Activated naive CD8-positive, alpha-beta T cell treated with anti-CD3 and anti-CD28 coated beads, Interleukin-2, amount 10 ng/mL, durations not matched to agents 7 days and 5 days (primary cell): ENCODE measurements at places on chromosomes 1 and 21.

- no peak for DNase-seq
- no peak overlapping the region for H3K4me3 ChIP-seq
- peaks cover 3% of the 10 kb centered on the region for H3K36me3 ChIP-seq
Measured at GRCh38 chr1:239717097-239717917, 330.9 kb downstream of the CHRM3 start.

GRCh38 chr1:155022927-155023236, 10.7 kb downstream of the DCST2 start:
- peaks cover 6% of the 10 kb centered on the region for H3K4me1 ChIP-seq
- no peak overlapping the region for H3K4me3 ChIP-seq
- DNase-seq = no peak
- H3K27ac ChIP-seq = no peak overlapping the region
- peaks cover 4% of the 10 kb centered on the region for H3K36me3 ChIP-seq

DNA sequence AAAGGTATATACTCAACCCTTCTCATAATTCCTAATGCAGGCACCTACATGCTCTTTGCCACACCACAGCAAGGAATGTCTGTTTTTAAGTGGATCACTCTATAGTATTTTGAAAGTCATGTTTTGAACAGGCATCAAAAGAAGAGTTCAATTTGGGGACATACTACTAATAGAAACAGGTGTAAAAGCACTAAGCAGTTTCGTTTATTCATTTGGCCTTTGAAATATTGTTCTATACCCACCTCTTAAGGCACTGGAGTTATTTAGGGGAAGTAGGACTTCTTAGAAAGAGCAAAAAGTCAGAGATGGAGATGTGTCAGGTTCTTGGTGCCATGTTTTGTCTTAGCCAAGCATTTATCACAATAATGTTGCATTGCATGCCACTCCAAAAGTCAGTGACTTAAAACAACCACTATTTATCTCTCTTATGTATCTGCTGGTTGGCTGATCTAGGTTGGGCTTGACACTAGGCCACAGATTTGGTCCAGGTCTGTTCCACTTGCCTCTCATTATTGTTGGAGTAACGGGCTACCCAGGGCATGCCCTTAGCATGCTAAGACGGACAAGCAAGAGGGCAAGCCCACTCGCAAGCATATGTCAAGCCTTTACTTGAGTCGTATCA, 107.5 kb downstream of the RGL1 start:
- H3K4me3 ChIP-seq = no peak overlapping the region
- H3K4me1 ChIP-seq = peaks cover 13% of the 10 kb centered on the region
- peaks cover 6% of the 10 kb centered on the region for H3K36me3 ChIP-seq
- H3K27me3 ChIP-seq = no peaks in the 10 kb centered on the region
- H3K27ac ChIP-seq = no peak overlapping the region

DNA sequence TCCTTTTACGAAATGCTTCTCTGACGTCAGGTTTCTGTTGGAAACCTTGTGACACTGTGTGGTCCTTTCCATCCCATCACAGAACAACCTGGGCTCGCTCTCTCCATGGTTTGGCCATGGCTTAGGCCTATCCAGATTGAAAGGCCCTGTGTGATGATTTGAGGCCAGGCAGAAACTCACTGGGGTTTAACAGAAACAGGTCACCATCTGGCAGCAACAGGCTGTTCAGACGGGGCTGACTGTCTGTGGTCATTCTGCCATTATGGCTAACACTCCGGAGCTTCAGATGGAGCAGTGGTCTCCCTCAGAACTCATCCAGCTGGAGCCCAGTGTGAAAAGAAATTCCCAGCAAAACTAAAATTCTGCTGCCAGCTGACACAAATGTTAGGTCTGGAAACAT, 9.3 kb downstream of the PLEKHM2 start:
- H3K36me3 ChIP-seq = peaks cover 16% of the 10 kb centered on the region
- no peak overlapping the region for H3K27ac ChIP-seq
- H3K4me1 ChIP-seq = peaks cover 20% of the 10 kb centered on the region

DNA sequence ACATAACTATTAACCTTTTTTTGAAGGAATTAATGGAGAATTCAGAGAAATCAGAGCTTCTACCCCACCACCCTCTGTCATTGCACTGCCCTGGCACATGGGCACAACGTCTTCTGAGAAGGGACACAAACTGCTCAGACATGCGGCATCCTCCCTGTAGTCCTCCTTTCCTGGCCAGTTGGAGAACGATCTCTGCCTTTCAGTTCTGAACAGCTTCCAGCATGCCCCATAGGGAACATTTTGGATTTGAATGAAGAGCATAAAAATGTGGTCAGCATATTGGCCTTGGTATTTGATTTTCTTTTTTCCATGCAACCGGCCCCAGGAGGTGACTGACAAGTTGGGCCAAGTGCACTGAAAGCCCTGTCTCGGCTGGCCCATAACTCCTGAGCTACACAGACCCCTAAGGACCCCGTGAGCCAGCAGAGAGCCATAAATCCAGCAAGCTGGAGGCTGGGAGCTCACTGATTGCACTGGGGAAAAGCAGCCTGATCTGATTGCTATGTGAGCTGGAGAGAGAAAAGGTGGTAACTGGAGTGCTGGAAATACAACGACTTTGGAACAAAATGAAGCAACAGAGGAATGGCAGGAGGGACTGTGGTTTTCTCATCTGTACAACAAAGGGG, 10.9 kb upstream of the BLACAT1 start:
- no peaks in the 10 kb centered on the region for H3K36me3 ChIP-seq
- no peak overlapping the region for H3K27ac ChIP-seq
- no peak for DNase-seq
- H3K27me3 ChIP-seq = peaks cover 21% of the 10 kb centered on the region
- no peaks in the 10 kb centered on the region for H3K4me1 ChIP-seq

DNA sequence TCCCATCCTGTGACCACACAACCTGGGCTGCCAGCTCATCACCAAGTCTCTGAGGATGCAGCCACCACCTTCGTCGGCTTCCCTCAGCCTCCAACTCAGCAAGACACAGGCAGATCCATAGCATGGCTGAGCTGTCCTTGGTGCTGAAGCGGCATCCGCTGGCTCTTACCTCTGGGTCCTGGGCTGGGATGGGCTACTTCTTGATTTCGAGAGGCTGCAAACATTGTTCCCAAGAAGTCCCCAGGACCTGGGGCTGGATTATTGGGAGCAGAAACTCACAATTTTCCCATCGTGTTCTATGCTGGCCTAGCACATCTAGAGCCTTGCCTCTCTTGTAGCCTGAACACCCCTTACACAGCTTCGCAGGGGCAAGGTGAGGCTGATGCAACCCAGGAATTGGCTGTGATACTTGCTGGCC, 24.9 kb upstream of the C1QA start:
- H3K36me3 ChIP-seq = no peaks in the 10 kb centered on the region
- H3K27ac ChIP-seq = no peak overlapping the region
- H3K4me3 ChIP-seq = no peak overlapping the region
- peak; percentile 54 for DNase-seq

DNA sequence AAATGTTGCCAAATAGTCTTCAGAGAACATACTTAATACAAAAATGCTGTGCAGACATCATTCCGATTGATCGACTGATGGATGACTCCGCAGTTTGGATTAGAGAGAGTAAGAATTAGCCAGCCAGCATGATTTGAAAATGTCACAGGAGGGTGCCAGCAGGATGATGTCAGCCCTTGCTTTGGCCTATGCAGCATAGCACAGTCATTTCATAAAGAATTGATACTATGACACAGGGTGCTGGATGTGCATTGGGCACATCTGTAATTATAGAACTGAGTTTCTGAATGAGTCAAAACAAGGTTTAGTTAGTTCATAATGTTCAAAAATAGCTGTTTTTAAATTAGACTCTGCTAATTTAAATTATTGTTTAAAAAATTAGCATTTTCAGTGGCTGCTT, 21.6 kb upstream of the TRAF5 start:
- no peaks in the 10 kb centered on the region for H3K27me3 ChIP-seq
- no peak overlapping the region for H3K27ac ChIP-seq
- no peak for DNase-seq
- H3K4me1 ChIP-seq = peaks cover 7% of the 10 kb centered on the region

DNA sequence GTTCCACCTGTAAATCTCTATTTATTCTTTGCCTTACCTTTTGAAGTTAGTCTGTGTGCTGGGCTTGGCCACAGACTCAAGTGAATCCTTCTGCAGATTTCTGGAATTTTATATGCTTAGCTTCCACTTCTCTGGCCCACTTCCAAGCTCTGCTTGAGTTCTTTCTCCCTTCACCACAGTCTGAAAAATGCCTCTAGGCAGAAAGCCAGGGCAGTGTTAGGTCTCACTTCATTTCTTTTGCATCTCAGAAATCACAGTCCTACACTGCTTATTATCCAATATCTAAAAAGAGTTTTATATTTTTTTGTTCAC, 48.9 kb downstream of the INKA2 start:
- peaks cover 35% of the 10 kb centered on the region for H3K36me3 ChIP-seq
- H3K4me1 ChIP-seq = peaks cover 17% of the 10 kb centered on the region
- no peak overlapping the region for H3K27ac ChIP-seq
- H3K4me3 ChIP-seq = no peak overlapping the region
- DNase-seq = no peak
- H3K27me3 ChIP-seq = no peaks in the 10 kb centered on the region

GRCh38 chr1:153602749-153603148, 10.2 kb downstream of the S100A16 start:
- peaks cover 18% of the 10 kb centered on the region for H3K4me1 ChIP-seq
- no peak overlapping the region for H3K27ac ChIP-seq
- no peak for DNase-seq
- H3K36me3 ChIP-seq = no peaks in the 10 kb centered on the region

DNA sequence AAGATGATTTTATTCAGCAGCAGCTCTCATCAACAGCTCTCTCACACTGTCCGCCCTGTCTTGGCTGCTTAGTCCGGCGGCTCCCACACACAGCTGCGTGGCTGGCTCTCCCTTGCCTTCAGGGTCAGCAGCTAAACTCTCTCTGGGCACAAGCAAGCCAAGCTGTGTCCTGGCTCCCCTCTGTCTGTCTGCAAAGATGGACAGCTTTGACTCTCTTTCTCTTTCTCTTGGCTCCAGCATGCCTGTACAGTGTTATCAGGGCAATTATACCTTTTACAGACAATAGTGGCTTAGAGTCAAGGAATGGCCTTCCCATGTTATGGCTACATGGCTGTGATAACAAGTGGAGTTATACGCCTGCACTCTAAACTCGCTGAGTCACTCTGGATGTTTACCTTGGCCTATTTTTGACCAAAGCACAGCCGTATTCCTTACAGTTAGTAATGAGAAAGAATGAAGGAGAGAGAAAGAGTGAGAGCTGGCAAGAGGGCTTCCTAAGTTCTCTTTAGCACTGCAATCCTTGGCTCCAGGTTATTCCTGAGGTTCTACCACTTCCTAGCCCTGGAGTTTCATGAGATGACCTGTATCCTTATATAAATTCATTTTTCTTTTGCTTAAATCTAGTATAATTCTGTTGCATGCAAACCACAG, 59.9 kb upstream of the ZSWIM5 start:
- no peaks in the 10 kb centered on the region for H3K36me3 ChIP-seq
- DNase-seq = no peak

GRCh38 chr1:84298328-84298683, 3.2 kb upstream of the SAMD13 start:
- peak overlapping the region; percentile 92 for H3K4me3 ChIP-seq
- peak overlapping the region; percentile 85 for H3K27ac ChIP-seq
- H3K27me3 ChIP-seq = peaks cover 5% of the 10 kb centered on the region
- peak; percentile 76 for DNase-seq
- H3K4me1 ChIP-seq = peaks cover 35% of the 10 kb centered on the region

- no peak for DNase-seq
- H3K36me3 ChIP-seq = peaks cover 16% of the 10 kb centered on the region
- peaks cover 9% of the 10 kb centered on the region for H3K4me1 ChIP-seq
- H3K27me3 ChIP-seq = no peaks in the 10 kb centered on the region
- H3K27ac ChIP-seq = no peak overlapping the region
Measured at GRCh38 chr1:112946683-112947082, 9.3 kb downstream of the SLC16A1 start.

GRCh38 chr1:107525961-107526360, 385.1 kb downstream of the NTNG1 start:
- no peaks in the 10 kb centered on the region for H3K36me3 ChIP-seq
- H3K27ac ChIP-seq = no peak overlapping the region
- H3K4me1 ChIP-seq = peaks cover 7% of the 10 kb centered on the region
- H3K27me3 ChIP-seq = no peaks in the 10 kb centered on the region
- no peak for DNase-seq

- no peak overlapping the region for H3K4me3 ChIP-seq
- H3K27ac ChIP-seq = no peak overlapping the region
- no peaks in the 10 kb centered on the region for H3K36me3 ChIP-seq
Measured at GRCh38 chr1:117336088-117336817, 31.0 kb upstream of the MAN1A2 start.

- H3K27ac ChIP-seq = no peak overlapping the region
- no peaks in the 10 kb centered on the region for H3K4me1 ChIP-seq
- H3K27me3 ChIP-seq = no peaks in the 10 kb centered on the region
- no peak for DNase-seq
- peaks cover 20% of the 10 kb centered on the region for H3K36me3 ChIP-seq
Measured at GRCh38 chr1:5883129-5884048, 108.8 kb downstream of the NPHP4 start.

DNA sequence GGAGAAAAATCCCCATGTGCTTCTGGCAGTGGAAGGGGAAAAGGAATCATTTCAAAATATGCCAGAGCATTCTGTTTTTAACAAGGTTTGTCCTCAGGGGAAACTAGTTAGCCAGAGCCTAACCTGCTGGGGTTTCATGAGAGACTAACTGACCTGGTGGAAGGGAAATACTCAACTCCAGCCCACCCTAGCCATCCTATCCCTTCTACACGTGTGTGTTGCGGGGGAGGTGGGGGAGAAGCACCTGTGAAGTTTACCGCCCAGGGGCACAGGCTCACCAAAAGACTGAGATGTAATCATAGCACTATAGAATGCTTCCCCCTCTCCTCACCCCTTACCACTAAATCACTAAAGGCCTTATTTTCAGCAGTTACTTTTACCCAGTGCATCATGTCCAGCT, 139.5 kb downstream of the GRIK3 start:
- no peak for DNase-seq
- H3K27ac ChIP-seq = no peak overlapping the region
- no peaks in the 10 kb centered on the region for H3K36me3 ChIP-seq
- no peak overlapping the region for H3K4me3 ChIP-seq

GRCh38 chr21:42925114-42925926, at the start of gene ERVH48-1:
Gene ERVH48-1 (minus strand): TSS chr21:42925630. CDS start chr21:42919006, 6,624 bp downstream.
- no peak for DNase-seq
- peaks cover 17% of the 10 kb centered on the region for H3K4me1 ChIP-seq
- H3K27me3 ChIP-seq = no peaks in the 10 kb centered on the region
- peak within 1 kb of the TSS; percentile 92 for H3K27ac ChIP-seq

DNA sequence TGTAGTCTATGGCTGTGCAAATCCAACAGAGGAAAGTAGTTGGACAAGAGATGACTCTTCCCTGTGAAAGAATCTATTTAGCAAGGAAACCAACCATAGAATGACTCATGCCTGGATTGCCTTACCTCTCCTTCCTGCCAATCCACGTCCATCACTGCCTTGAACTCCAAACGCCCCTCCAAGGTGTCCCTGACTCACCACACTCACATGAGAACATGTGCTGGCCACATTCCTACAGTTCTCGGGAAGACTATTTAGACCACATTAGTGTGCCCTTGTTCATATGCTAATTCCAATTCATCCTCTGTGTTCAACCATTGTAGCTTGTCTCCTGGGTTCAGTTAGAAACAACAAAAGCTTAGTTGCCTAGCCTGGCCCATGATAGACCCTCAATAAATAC, 157.3 kb downstream of the SLC30A10 start:
- H3K36me3 ChIP-seq = no peaks in the 10 kb centered on the region
- DNase-seq = no peak
- H3K27ac ChIP-seq = no peak overlapping the region
- H3K27me3 ChIP-seq = no peaks in the 10 kb centered on the region
- no peaks in the 10 kb centered on the region for H3K4me1 ChIP-seq
